ENCODE measurements at places on chromosomes 11 and 22.

DNA sequence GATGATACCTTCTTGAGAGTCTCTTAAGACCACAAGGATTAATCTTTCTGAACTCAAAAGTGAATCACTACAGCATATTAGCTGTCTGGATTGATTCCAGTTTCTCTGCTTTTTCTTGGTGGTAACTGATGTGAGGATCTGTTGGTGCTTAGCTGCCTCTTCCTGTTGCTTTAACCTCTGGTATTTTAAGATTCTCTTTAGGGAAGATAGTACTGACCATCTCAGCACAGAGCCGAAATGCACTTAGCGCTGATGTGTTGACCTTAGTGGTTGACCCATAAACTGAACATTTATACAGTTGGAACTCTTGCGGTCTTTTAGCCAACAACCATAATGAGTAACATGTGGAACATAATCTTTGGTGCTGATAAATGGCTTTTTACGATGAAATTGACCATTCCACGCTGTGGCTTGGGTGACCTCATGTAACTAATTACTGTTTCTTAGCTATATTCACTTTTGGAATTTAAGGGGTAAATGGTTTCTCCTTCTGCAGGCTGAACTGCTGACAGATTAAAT is 33.7 kb downstream of the APLP2 start:
- DNase-seq = no peak

GRCh38 chr22:41286639-41287091 is 678 bp upstream of the RANGAP1 start:
- DNase-seq = no peak

DNA sequence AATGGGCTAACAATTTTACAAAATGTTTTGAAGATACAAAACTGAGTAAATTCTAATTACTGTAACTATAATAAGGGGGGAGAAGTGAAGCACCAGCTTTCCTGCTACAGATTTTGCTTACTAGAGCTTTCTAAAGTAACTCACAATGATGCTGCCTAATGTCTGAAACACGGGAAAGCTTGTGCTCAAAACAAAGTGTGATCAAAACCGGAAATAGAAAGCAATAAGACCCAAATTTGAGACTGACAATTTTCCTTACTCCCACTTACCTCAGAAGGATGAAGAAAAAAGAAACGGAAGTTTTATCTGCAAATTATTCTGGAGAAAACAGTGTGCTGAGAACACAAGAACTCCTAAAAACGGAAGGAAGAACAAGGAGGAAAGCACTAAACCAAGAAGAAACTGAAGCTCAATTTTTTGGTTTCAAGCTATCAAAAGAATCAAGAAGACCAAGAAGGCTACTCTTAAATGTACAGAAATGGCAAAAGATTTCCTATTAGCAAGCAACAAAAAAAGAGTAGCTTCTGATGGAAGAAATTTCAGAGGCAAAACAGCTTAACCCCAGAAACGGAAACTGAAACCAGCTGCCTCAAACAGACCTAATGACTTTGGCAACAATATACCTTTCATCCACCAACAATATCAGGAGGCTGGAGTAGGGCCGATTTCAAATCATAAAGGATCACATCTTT is 33.4 kb downstream of the AMBRA1 start:
- DNase-seq = no peak

- DNase-seq = no peak
Measured at GRCh38 chr11:70312401-70313357, 42.2 kb downstream of the PPFIA1 start.

DNA sequence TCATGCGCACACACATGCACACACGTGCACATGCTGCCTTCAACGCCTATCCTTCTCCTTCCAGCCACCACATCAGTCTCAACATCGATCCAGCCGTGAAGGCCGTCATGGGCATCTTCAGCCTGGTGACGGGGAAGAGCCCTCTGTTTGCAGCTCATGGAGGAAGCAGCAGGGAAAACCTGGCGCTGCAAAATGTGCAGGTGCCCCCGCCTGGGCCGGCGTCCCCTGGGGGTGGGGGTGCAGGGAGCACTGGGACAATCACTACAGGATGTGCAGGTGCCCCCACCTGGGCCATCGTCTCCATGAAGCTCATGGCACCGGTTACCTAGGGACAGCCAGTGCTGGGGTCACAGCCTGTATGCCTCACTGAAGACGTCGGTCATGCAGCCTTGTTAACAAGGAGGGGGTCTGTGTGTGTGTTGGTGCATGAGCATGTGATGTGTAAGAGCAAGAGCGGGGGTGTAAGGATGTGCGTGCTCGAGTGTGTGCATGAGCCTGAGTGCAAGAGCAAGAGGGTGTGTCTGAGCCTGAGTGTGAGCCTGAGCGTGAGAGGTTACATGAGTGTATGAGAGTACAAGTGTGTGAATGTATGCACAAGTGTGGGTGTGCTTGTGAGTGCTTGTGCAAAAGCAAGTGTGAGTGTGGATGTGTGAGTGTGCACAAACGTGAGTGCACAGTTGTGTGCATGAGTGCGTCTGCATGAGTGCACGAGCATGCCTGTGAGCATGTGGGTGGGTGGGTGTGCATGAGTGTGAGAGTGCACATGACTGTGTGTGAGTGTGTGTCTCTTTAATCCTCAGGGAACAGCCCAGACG is 31.5 kb downstream of the NADSYN1 start:
- no peak for DNase-seq

- no peak for DNase-seq
Measured at GRCh38 chr11:57598831-57599155, 1.3 kb downstream of the SERPING1 start.

GRCh38 chr22:44452531-44453420 is 45.3 kb downstream of the RTL6 start:
- no peak for DNase-seq

DNA sequence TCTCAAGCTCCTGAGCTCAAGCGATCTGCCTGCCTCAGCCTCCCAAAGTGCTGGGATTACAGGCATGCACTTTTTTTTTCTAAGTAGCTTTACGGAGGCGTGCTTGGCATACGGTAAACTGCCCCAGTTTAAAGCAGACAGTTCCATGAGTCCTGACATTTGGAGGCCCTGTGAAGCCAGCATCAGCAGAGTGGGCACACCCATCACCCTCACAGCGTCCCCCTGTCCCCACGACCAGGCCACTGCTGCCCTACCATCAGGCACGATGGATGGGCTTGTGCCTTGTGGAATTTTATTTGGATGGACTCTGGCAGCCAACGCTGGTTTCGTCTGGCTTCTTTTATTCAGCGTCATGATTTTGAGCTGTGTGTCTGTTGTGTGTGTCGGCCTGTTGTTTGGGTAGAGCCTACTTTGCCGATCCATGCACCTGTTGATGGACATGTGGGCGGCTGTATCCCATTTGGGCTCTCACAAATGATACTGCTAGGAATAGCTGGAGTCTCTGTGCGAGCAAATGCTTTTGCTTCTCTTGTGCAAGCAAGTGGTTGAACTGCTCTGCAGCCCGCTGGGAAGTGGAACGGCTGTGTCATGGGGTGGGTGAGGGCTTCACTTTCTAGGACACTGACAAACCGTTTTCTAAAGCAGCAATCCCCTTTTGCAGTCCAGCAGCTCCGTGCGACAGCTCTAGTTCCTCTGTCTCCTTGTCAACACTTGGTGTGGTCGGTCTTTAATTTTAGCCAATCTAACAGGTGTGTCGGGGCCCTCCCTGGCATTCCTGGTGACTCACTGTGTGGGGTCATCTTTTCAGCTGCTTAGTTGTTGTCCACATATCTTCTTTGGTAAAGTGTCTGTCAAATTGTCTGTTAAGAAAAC is 23.8 kb downstream of the KCNQ1 start:
- DNase-seq = no peak

- DNase-seq = no peak
Measured at GRCh38 chr11:8329847-8330361, 66.2 kb upstream of the LMO1 start.

GRCh38 chr11:7635708-7636107 is 37.6 kb downstream of the CYB5R2 start:
- DNase-seq = no peak

GRCh38 chr11:110479108-110480101 is 49.7 kb downstream of the FDX1 start:
- no peak for DNase-seq

- DNase-seq = no peak
Measured at GRCh38 chr11:55345306-55345705, 2.3 kb downstream of the OR4A16 start.

DNA sequence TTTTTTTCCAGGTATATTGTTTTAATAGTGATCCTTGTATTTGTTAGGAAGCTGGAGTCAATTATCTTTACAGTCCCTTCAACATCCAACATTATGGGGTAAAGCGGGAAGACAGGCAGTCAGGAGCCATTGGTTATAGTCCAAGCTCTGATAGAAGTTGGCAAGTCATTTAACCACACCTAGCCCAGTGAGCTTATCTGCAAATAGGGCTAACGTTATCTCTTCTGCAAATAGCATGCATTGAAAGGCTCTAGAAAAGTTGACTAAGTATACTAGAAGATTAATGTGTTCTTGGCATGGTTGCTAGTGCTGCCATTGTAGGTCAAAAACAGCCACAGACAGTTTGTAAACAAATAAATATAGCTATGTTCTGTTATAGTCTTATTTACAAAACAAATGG is 520.7 kb downstream of the OPCML start:
- no peak for DNase-seq

DNA sequence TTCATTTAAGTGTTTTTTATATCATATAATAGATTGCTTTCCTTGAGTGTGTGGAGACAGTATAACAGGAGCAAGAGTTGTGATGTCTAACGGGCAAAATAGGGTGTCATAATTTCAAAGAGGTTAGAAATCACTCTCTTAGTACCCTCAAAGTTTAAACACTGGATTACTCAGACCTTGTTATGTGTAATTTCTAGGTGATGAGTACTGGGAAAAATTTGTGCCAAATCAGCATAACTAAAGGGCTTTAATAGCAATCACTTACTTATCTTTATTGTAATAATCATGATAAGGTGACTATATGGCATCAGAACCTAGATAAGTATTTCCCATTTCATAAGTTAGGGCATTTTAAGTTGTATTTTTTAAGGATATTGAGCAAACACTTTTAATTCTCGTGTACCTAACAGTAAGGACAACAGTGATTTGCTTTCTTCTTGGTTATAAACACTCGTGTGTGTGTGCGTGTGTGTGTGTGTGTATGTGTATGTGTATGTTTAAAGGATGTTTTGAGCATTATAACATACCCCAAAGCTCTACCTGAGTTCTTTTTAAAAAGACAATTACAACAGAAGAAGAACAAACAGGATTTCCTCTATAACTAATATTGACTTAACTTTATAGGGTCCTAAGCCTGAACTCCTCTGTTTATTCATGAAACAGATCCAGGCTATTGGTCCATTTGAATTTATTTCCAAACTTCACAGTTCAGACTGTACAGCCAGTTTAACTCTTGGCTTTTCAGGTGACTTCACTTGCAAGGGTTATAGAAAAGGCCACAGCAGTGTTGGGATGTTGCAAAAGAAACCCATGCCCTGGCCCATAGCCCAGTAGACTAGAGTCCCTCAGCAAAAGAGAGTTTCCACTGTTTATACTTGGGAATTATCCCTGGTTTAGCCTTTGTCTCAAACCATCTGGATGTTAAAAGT is 23.7 kb upstream of the PDE3B start:
- DNase-seq = no peak

DNA sequence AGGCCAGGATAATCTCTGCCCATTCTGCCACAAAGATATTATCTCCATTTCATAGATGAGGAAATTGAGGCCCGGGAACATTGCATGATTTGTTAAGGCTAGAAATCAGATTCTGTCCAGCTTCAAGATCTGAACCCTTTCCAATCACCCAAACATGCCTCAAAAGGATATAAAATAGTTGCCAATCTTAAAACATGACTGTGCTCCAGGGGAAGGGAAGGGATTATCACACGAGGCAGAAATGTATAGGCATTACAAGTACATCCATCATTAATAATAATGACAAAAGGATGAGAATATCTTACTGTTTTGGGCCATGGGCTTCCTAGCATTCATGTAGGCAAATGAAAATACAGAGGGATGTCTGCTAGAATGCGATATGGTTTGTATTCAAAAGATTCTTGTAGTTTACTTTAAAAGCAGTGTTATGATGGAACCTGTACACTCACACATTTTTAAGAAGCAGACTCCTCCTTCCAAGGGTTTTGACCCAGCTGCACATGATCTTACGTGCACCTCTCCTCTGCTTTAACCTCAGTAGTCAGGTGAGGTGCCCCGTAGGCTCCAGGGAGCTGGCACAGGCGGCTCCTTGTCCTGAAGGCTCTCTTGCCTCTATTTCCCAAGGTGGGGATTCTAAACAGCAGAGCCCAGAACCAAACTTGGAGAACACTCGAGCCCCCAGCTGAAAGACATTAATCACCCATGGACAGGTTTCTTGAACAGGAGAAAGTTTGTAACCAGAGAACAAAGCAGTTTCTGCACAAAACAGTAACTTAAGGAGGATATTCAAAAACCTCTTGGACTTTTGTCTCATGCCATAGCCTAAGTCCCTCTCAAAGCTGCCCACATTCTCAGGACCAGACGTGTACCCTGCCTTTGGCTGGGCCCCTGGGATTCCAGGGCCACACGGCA is 36.0 kb downstream of the PARVA start:
- no peak for DNase-seq

GRCh38 chr11:64032050-64032449 is 3.7 kb upstream of the FLRT1 start:
- no peak for DNase-seq

GRCh38 chr11:16775614-16776283 is 37.3 kb downstream of the C11orf58 start:
- no peak for DNase-seq

DNA sequence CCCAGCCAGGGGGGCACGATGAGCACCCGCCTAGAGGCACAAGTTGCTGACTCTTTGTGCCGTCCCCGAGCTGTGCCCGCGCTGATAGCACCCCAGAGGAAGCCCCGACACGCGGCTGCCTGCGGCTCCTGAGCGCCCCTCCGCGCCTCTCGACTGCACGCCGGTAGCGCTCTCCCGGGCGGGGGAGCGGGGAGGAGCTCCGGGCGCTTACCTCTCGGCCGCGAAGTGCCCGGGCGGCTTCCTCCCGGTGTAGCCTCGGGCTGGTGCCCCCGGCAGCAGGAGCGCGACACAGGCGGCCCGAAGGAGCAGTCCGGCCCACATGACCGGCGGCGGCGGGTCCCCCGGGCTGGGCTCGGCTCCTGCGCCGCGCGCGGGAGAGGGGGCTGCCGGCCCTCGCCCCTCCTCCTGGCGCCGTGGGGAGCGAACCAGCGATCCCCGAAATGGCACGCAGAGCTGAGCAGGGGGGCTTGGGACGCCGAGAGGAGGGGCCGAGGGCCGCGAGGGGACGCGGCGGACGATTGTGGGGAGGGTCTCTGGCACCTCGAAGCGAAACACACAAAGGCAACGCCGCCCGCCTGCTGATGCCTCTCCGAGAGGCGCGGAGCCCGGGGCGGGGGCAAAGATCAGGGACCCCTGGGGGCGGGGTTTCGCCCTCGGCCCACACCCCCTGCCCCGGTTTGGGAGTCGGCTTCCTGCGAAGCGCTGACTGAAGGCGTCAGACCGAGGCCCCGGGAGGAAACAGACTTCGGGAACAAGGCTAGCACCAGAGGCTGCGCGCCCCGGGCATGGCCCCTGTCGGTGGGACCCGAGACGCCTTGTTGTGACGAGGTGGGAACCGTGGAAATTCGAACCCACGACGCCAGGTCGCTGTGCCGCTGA is at the start of gene VWCE:
TSS of gene VWCE (minus strand) at position 600 of the 879 bp plus-strand sequence. CDS start at position 321, 279 bp downstream.
- DNase-seq = no peak
